ENCODE measurements at places on chromosomes 16 and 17.
A peak's percentile ranks its signal among the peaks of the same experiment; 100 is the strongest.

GRCh38 chr17:69907132-69907847 lies 167.7 kb upstream of the KCNJ16 start:
- no peak for DNase-seq

- no peak for DNase-seq
Observed at GRCh38 chr17:50618300-50618699, 16.4 kb upstream of the ABCC3 start.

- DNase-seq: no peak
Observed at GRCh38 chr17:32158870-32159585, 16.7 kb downstream of the RHOT1 start.

DNA sequence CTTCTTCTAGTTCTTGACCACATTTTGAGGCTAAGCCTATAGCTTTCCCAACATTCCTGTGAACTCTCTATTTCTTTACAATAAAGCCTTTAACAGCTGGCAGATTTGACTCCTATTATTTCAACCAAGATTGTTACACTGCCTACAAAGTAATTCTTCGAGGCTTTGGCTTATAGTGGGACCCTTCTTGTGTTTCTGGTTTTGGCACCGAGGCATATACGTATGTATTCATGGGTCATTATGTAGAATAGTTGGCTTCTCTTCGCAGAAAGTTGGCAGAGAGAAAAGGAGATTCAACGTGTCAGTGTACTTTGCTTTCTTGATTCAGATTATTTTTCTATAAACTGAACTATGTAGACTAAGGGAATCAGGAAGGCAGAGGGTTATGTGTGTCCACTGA lies 102.2 kb downstream of the ABCA8 start:
- no peak for DNase-seq

- peak; percentile 76 for DNase-seq
Observed at GRCh38 chr17:63478814-63479494, 2.1 kb downstream of the ACE start.

DNA sequence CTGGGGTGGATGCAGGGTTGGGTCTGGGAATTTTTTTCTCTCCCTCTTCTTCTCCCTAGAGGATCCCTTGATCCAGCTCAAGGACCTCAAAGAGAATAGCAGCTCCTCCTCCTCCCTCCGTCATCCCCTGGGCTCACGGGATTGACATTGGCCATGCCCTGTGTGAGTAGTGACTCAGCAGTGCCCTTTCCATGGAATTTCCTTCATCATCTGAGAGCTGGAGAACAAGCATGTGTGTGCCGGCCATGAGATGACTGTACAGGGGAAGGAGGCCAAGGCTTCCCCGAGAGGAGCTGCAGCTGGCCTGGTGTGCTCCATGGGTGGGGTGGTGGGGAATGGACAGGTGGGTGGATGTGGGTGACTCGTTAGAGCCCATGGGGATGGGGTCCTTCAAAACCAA lies 8.9 kb upstream of the WSCD1 start:
- DNase-seq: no peak

GRCh38 chr16:52070341-52071057 lies 476.4 kb downstream of the TOX3 start:
- no peak for DNase-seq

DNA sequence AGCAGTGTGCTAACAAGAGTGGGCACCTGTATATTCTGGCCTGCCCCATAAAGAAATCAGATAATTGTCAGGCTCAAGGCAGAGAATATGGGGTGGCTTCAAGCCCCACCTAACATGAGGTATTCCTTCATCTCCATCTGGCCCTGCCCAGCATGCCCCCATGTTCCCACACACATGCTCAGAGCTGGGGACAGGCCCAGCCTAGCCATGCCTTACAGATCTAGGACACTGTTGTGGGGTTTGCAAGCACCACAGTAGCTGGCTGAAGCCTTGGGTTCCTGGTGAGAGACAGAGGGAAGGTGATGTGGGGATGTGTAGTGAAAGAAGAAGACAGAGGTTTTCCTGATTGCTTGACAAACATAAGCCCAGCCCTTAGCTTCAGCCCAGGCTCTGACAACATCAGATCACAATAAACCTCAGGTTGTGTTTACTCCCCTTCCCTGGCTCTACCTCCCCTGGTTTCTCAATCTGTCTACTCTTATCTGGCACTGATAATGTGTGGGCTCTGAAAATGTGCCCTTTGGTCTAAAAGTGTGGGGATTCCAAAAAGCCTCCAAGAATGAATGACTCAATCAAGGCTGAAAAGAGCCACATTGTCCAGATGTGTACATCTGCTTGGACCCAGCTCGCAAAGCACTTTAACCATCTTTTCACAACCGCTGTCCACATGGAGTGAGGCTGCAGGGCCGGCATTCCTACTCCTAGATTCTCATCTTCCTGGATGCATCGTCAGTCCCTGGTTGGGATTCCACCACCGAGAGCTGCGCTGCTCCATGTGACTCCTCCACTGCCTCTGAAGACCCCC lies 34.4 kb downstream of the CDRT4 start:
- DNase-seq: no peak

- DNase-seq: no peak
Observed at GRCh38 chr17:19720631-19721426, 4.4 kb upstream of the SLC47A2 start.

DNA sequence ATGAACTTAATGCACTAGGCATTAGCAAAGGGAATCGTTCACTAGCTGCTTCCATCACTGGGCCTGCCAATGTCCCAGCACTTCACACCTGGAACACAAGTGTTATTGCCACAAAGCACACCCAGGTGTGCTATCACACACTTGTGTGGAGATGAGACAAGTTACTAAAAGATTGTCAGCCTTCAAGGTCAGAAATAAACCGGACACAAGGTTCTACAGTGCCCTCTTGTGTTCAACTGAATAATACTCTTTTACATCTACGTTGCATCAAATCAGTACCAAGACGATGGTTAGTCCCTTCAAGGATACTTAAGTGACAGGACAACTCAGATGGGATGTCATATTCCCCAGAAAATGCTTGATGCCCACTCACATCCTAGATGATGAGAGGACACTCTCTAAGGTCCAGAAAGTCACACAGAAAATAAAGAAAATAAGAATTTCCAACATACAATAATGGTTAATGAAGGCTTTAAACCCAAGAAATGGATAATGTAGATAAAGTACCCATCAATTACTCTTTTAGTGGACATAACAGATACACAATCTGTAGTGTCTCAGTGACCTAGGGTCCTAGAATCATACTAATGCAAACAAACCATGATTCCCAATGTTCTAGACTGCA lies 16.4 kb upstream of the GLG1 start:
- DNase-seq: peak; percentile 41

DNA sequence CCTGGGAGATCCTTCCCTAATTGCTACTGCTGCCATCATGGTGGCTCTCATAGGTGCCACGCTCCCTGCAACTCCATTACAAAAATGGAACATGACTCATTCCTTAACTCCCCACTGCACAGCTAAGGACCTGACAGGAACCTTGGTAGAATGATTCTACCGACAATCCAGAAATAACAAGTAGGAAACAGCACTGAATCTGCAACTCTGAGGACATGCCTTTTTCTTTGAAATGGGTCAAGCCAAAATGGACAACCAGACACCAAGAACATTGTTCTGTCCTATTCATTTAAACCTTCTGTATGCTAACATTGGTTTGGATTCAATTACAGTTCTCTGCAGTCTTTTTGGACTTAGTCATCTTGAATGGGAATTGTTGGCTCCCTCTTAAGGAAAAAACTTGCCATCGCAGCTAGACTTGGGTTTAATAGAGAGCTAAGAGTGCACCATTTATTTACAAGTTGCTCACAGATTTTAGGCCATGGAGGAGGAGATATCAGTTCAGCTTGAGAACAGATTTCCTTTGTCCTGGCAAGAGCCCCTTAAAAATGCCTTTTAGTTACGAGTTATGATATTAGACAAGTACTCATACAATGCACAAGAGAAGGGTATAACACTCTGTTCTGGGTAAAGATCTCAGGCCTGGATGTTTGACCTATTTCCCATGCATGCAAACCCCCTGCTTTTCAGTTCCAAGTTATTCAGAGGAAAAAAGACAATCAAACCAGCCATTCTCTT lies 20.9 kb upstream of the NSRP1 start:
- peak; percentile 16 for DNase-seq

- no peak for DNase-seq
Observed at GRCh38 chr17:28331891-28332420, 3.3 kb downstream of the IFT20 start.

- DNase-seq: no peak
Observed at GRCh38 chr17:15291674-15292361, 26.7 kb upstream of the PMP22 start.

DNA sequence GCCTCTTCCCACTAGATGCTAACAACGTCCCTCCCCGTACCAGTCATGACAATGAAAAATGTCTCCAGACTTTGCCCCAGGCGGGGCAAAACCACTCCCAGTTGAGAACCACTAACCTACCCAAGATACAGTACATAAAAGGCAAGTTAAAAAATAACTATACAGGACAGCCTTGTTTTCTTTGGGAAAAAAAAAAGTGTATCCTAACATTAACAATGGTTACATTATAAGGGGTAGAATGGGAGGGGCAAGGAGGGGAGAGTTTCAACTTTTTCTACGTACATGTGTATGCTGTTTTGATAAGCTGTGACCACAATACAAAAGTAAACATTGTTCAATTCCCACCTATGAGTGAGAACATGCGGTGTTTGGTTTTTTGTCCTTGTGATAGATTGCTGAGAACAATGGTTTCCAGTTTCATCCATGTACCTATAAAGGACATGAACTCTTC lies 94.9 kb downstream of the TOX3 start:
- DNase-seq: no peak

GRCh38 chr17:64259922-64260321 lies 3.1 kb downstream of the TEX2 start:
- no peak for DNase-seq

- peak; percentile 30 for DNase-seq
Observed at GRCh38 chr16:11613381-11614303, 26.9 kb upstream of the LITAF start.

- no peak for DNase-seq
Observed at GRCh38 chr17:40065769-40066510, 3.2 kb downstream of the THRA start.

DNA sequence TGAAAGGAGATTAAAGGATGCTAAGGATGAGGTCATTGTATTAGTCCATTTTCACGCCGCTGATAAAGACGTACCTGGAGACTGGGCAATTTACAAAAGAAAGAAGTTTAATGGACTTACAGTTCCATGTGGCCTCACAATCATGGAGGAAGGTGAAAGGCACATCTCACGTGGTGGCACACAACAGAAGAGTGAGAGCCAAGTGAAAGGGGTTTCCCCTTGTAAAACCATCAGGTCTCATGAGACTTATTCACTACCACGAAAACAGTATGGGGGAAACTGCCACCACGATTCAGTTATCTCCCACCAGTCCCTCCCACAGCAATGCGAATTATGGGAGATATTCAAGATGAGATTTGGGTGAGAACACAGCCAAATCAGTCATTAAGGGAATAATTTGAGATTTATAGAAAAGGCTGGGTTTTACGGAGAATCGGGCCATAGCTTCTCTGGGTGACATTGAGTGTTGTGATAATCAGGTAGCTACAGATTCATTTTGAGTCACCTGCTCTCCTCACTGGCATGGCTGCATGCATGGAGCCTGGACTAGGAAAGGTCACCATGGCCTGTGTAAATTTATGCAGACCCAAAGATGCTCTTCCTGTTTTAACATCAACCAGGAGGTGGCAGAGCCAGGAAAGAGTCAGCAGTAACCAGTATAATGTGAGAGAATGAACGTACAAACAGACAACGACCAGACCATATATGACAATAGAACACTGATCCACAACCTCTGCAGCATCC lies 40.5 kb upstream of the DYNLRB2 start:
- DNase-seq: no peak

DNA sequence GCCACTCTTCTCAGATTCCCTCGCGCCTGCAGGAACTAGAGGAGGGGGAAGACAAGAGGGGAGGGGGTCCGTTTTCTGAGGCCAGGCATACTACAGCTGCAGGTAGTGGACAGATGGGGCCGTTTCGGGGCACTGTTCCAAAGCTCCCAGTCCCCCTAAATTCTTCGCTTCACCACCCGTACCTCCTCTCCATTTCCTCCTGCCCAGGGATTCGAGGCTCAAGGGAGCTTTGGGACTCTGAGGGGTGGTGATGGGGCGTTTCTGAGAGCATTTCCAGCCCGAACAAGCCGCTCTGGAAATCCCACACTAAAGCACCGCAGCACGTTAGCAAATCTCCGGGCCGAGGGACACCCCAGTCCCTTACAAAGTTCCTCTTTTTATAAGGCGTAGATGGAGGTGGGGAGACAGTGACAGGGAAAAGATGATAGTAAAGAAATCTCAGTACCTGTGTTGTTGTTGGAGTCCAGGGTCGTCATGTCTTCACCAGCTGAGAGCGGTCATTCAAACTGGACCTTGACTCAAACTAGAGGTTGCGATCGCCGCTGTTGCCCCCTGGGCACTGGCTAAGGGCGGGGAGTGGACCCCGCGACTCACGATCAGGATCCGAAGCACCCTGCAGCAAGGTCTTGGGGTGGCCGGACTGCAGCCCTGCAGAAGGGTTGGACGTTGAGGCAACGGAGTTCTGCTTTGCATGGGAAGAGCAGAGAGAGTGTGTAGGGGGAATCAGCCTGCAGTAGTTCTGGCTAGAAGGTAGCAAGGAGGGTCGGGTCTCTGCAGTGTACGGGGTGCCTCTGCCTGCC lies 570 bp downstream of the NR1D1 start:
- DNase-seq: no peak

DNA sequence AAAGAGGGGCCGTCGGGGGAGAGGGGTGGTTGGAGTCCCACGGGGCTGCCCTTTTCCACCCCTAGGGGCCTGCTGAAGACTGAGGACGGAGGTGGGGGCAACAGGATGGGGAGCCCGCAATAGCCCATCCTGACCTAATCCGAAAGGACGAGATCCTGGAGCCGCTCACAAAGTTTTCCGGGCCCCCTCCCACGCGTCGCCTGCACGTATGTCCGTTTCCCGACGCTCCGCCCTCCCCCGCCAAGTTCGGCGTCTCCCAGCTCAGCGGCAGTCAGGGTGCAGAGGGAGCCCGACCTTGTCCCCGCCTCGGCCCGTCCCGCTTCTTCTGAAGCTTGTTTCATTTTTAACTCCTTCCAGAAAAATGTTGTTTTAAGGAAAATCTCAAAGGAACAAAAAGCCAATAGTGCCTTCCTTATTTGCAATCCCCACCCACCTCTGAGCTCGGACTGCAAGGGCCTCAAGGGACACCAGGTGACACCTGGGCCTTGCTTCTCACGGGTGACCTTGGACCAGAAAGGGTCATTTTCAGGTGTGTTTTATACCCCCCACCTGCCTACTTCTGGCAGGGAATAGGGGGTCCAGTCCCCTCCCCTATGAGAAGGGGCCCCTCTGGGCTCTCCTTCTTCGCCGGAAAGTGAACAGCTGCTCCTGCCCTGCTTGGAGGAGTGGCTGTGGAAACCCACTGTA lies 3.4 kb upstream of the ZNF423 start:
- DNase-seq: no peak

DNA sequence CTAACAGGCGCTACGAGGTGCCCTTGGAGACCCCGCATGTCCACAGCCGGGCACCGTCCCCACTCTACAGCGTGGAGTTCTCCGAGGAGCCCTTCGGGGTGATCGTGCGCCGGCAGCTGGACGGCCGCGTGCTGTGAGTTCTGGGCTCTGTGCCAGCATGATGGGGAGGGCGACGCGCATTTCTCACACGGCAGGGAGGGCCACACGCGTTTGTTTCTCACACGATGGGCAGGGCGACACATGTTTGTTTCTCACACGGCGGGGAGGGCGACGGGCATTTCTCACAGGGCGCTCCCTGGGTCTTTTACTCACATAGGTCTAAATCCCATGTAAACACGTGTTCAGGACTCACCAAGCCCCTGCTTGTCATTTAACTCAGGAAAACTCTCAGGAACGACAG lies 4.4 kb downstream of the GAA start:
- no peak for DNase-seq

All from activated CD4-positive, alpha-beta T cell treated with anti-CD3 and anti-CD28 coated beads, Interleukin-2, Interleukin-4, amounts not matched to agents 100 ng/mL and 50 ng/mL, durations not matched to agents 16 hours and 8 hours (primary cell).